ENCODE measurements at places on chromosomes 7 and 10.

- no peak for DNase-seq
These were observed 202.5 kb upstream of the AHR start for GRCh38 chr7:17095931-17096330.

- no peak for DNase-seq
These were observed 212.6 kb downstream of the WDR37 start for GRCh38 chr10:1268831-1269230.

GRCh38 chr7:138002096-138002827 is 376 bp upstream of the CREB3L2 start:
- peak; percentile 99 for DNase-seq

- DNase-seq: no peak
These were observed 5.7 kb downstream of the TMEM243 start for GRCh38 chr7:87213811-87214210.

GRCh38 chr10:91885362-91886079 is 23.8 kb downstream of the FGFBP3 start:
- no peak for DNase-seq

DNA sequence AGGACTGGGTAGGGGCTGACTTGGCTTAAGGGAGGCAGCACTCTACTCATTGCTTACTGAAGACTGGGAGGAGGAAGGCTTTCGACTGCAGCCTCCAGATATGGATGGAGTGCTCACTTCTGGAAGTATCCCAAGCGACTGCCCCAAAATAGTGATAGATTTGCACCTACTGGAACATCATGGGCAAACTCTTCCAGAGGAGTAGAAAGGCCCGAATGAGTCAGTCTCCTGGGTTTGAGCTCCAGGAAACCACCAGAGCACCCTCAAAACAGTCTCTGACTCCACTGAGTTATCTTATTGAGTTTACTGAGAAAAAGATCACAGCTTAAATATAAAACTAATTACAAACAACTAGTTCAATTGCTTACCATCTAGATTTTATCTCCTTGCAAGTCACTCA is 37.2 kb upstream of the PDLIM1 start:
- no peak for DNase-seq

- no peak for DNase-seq
These were observed 10.1 kb downstream of the ITGB8 start for GRCh38 chr7:20340839-20341238.

- DNase-seq: no peak
These were observed 2.0 kb downstream of the JAZF1 start for GRCh38 chr7:28178599-28178998.

DNA sequence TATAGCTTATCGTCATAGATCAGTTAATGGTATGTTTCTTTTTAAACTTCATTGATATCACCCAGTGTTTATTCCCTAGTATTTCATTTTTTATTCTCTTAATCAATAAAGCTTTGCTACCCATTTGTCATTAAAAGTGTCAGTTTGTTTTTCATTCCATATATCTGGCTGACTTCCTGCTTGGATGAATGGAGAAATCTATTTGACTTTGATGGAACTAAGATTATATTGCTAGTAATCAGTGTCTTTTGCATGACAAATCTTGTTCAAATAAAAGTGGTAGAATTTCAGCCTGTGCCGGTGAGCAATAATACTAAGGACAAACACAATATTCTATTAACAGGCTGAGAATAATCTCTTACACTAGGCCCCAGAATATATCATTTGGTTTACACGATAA is 203.3 kb downstream of the SEC23IP start:
- no peak for DNase-seq

GRCh38 chr7:83359108-83359507 is 196.4 kb upstream of the PCLO start:
- DNase-seq: no peak

DNA sequence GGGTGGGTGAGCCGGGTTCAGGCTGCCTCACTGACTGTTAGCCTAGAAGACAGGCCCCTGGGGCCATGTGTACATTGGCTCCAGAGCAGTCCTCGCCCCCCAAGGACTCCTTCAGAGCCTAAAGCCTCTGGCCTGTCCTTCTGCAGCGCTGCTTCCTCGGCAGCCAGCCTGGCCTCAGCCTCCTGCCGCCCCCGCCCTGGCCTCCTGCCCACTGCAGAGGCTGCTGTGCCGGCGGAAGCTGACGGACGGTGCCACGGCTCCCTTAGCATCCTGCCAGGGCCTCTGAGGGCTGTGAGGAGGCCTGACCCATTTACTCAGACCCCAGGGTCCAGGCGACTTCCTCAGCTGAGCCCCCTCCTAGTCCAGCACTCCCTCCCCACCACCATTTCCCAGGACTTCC is 4.9 kb downstream of the SRRM3 start:
- no peak for DNase-seq

GRCh38 chr7:47389923-47390630 is 191.8 kb downstream of the TNS3 start:
- no peak for DNase-seq

DNA sequence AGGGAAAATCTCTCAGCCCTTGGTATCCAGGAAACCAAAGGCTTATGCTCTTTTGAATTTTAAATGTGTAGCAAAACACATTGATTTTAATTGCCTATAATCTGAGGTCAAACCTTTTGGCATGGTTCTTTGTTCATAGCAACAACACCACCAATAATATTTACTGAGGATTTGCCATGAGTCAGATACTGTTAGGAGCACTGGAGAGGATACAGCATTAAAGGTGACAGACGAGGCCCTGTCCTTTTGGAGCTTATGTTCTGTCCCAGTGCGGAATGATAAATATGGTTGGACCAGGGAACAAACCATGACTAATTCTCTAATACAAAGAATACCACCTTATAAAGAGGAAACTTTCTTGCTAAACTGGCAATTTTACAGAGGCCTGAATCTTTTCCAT is 176.6 kb downstream of the CTNNA3 start:
- no peak for DNase-seq

- no peak for DNase-seq
These were observed 30.2 kb downstream of the COBL start for GRCh38 chr7:51286401-51286800.

GRCh38 chr7:114085592-114086501 is 167.0 kb upstream of the PPP1R3A start:
- peak; percentile 34 for DNase-seq

DNA sequence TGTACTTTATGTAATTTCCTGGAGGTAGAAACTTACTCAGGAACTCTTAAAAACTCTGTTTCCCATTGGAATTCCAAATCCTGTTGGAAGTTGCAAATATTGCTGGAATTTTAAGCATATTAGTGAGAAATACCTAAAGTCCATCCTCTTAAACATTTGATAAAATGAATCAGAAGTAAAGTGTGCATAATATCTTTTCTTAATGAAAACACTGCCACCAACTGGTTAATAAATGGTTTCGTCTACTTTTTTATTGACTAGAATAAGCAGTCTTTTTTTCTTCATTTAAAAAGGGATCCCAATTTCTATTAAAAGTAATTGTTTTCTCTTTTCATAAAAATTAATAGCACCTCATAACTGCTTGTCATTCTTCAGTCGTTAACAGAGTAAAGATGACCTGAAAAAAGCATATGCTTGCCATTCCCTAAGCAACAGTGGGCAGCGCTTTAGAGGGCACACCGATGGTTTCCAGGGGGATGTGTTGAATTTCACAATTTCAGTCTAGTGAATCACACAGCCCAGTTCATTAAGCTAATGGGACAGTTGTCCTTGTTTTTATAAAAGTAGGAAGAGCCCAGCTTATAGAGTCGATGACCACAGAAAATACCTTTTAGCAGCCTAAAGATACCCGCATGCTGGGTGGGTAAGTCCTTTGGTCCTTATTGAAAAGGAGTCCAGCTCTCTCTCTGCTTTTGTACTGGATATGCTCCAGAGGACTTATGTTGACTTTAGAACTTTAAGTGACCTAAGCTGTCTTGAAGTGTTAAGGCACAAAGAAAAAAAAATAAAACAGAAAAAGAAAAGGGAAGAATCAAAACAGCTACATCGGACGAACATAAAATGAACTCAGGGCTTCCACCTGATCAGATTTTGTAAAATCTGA is 28.5 kb downstream of the NPS start:
- no peak for DNase-seq

- no peak for DNase-seq
These were observed 3.7 kb downstream of the LAMTOR4 start for GRCh38 chr7:100152404-100152803.

GRCh38 chr10:22317076-22317370 is 835 bp downstream of the COMMD3 start:
- no peak for DNase-seq

DNA sequence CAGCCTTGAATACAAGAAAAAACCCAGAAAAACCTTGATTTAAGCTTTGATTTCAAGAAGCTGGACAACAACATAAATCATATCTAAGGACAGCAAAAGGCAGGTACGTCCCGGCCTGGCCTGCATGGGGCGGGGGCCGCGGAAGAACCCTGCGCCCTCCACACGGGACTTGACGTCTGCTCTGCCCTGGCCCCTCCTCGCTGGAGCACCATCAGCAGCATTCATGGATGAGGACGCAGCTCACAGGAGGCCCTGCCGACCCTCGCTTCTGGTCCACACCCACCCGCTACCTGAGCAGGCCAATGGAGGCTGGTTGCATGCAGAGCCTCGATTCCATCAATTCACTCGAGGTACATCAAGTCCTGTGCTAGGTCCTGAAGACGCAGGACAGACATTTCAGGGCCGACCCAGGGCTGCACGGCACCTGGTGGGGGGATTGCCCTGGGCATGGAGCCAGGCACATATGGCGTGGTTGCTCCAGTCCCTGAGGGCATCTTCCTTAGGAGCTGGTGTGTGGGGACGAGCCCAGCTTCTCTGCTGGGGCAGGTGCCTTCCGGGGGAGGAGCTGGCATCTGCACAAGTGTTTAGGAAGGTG is 63.1 kb upstream of the NKX6-2 start:
- no peak for DNase-seq

GRCh38 chr7:112497481-112497880 is 16.7 kb downstream of the LSMEM1 start:
- no peak for DNase-seq

DNA sequence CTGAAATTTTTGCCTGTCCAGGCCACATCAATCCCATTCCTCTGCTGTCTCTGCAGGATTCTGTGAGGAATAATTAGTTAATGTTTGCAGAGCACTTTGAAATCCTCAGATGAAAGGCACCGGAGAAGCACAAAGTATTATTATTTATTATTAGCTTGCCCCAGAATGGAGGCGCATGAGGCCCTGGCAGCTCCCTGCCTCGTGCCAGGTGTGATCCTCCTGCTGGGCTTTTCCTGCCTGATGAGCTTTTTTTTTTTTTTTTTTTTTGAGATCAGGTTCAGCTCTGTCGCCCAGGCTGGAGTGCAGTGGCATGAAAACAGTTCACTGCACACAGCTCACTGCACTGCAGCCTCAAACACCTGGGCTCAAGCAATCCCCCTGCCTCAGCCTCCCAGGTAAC is 65.2 kb downstream of the TCF7L2 start:
- no peak for DNase-seq

DNA sequence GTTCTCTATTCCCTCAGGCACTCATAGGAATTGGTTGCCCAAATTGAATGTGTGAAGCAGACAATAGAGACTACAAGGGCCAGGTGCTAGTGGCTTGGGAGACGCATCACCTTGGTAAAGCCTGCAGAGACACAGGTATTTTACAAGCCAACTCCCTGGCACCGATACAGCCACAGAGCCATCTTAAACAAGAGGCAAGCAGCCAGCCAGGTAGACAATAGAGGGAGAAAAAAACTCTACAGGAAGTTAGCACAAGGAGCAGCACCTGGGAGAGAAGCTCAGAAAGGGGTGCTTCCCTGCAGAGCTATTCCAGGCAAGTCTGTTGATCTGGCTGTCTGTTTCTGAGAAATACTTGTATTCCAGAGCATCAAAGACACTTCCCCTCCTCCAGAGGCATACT is 43.0 kb upstream of the CDK1 start:
- DNase-seq: no peak

DNA sequence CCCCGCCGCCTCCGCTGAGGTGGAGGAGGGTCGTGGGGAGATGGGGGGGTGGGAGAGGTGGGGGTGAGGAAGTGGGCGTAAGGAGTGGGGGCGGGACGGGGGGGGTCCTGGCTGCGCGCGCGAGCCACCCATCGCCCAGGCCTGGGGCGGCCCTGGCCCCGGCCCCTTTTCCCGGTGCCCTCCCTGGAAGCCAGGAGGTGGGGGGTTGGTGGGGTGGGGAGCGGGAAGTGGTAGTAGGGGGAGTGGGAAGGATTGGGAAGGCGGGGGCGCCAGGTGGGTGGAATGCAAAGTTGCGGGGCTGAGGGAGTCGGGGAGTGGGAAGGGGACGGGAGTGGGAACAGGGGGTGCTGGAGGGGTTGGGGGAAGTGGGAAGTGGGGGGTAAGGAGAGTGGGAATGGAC is 319 bp upstream of the MMD2 start:
- no peak for DNase-seq

DNA sequence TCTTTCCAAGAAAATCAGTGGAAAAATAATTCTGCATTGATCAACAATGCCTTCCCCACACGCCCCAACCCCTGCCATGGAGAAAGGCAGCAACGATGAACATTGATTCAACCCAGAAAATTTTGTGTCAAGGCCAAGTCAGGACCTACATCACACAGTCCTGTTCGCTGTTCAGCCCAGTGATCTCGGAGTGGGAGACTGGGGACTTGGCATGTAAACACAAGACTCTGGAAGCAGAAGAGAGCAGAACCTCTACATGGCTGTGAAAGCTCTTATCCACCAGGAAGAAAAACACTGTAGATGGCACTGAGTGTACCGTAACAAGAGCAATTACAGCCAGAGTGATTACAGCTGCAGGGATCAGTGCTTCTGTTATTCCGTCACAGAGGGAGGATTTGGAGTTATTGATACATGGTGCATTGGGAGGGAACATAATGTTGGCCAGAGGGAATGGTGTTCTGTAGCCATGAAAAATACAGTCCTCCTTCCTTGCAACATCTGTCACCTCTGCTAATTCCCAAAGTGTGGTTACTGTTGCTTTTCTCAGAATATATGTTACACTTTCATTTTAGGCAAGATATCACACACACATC is 136.6 kb downstream of the IQUB start:
- no peak for DNase-seq

GRCh38 chr7:1567049-1567771 is 2.6 kb downstream of the PSMG3 start:
- DNase-seq: no peak

- no peak for DNase-seq
These were observed 399.7 kb upstream of the ETV1 start for GRCh38 chr7:14389181-14389591.

DNA sequence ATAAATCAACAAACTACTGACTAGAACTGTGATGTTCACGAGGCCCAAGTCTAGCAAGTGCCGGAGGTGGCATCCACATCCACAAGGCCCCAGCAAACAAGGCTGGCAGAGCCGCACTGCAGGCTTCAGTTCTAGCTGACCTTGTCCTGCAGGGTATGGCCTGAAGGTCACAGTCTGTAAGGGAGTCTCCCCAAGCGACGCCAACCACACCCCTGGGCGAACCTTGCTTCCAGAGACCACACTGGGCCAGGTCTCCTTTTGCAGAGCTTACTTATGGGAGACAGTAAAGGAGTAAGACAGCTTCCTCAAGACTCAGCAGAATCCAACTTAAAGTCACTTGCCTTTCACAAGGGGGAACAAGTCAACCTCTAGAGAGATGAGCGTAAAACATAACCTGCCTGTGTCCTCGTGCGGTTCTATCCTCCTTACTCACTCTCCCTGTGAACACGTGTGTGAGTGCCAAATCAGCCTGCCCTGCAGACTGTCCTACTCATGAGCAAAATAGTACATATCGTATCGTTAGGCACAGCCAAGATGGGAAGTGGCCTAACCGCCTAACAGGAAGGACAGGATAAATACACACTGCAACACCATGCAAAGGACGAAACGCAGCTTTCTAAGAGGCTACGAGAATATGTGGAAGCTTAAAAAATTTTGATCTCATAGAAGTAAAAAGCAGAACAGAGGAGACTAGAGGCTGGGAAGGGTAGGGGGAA is 22.7 kb downstream of the FAM53B start:
- DNase-seq: no peak

- DNase-seq: no peak
These were observed 42.2 kb upstream of the BHLHA15 start for GRCh38 chr7:98168904-98169621.
